Bronchus fibroblast of lung (primary cell): ENCODE measurements at places on chromosomes 3 and 15. TPM values are rescaled to one million over a fixed set of nuclear protein-coding genes. Genes with fewer than 3 reads are reported as not detected.

Gene IMPG2
- under 0.01 TPM in 2 replicates for total RNA-seq

Gene KLHL40
- total RNA-seq = not detected in 2 replicates

Gene INO80
- 13.4 and 17.8 TPM in 2 replicates for total RNA-seq

Gene SAMD7
- total RNA-seq = not detected in 2 replicates

Gene NUP210
- total RNA-seq = not detected in 2 replicates

Gene CXCR6
- total RNA-seq = not detected in 2 replicates

Gene POTEB3
- total RNA-seq = not detected in 2 replicates

Gene STRIT1
- total RNA-seq = not detected in 2 replicates

Gene DUOXA2
- total RNA-seq = not detected in 2 replicates

Gene HESX1
- total RNA-seq = 0.30 and 1.0 TPM in 2 replicates

Gene PLA2G4D
- total RNA-seq = not detected in 2 replicates

Gene SERINC4
- total RNA-seq = 0.15 TPM in 1 of 2 replicates, not detected in the other

Gene HEG1
- total RNA-seq = 40.9 and 48.9 TPM in 2 replicates

Gene NANOGP8
- total RNA-seq = not detected in 2 replicates

Gene SLMAP
- 17.1 and 23.0 TPM in 2 replicates for total RNA-seq

Gene NPAP1
- not detected in 2 replicates for total RNA-seq

Gene KLHDC8B
- 13.4 and 14.1 TPM in 2 replicates for total RNA-seq
